ENCODE measurements at places on chromosomes 7 and 10.

DNA sequence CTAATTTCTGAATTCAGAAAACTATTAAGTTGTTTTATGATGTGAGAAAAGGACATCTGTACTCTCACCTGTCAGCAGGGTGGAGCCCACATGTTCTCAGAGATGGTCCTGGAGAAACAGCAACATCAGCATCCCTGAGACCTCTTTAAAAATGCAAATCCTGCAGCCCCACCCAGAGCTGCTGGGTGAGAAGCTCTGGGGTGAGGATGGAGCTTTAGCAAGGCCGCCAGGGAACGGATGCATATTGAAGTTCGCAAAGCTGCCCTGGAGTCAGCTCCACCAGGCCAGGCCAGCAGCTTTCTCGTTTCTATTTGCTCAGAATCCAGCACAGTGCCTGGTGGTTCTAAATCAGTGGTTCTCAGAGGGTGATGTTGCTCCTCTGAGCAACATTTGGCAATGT is 49.1 kb downstream of the PRKCQ start:
- no peak for DNase-seq

- DNase-seq: no peak
Observed at GRCh38 chr7:150738591-150739001, 1.4 kb downstream of the GIMAP5 start.

DNA sequence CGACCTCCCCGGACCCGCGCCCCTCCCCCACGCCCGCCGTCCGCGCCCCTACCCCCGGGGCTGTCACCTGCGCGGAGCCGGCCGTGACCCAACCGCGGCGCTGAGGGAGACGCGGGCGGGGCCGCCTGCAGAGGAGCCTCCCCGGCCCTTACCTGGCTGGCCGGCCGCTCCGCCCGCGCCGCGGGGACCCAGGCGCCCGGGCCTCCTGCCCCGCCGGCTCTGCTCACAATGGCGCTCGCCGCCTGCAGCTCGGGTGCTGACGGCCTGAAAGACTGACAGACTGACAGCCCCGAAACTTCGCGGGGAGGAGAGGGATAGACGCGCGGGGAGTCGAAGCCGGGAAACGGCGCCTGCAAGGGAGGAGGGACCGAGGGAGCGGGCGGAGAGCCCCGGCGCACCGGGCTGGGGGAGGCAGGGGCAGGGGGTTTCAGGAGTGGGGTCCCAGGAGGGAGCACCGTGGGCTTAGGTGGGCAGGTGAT is 393 bp downstream of the ZNF467 start:
- DNase-seq: peak; percentile 31

GRCh38 chr10:5047912-5048628 is 44.4 kb upstream of the AKR1C2 start:
- no peak for DNase-seq

DNA sequence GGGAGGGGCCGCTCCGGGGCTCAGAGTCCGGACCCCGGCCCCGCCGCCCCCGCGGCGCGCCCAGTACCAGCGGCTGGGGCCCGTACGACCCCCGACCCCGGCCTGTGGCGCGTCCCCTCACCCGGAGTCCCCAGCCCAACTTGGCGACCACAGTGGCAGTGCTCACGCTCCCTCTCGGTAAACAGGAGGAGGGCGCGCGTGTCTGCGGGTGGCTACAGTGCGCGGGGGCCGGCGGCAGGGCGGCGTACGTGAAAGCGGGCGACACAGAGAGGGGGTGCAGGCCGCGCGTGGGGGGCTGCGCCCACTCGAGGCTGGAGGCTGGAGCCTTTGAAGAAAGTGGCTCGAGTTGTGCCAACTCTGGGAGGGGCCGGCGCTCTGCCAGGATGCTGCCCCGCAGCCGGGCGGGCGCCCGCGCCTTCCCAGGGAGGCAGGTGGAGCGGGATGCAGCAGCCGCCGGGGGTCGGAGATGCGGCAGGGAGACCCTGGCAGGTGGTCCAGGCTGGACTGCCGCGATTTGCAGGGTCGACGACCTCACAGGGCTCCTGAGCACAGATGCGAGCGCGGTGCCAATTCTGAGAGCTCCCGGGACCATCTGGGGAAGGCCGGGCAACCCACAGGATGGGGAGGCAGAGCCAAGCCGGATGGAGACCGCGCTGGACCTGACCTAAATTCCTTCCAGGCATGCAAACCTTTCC is 655 bp downstream of the PTPRE start:
- peak; percentile 33 for DNase-seq

- peak; percentile 85 for DNase-seq
Observed at GRCh38 chr10:102504179-102504975, 605 bp downstream of the SUFU start.

GRCh38 chr10:129962031-129962871 is 1.8 kb downstream of the EBF3 start:
- DNase-seq: no peak

- no peak for DNase-seq
Observed at GRCh38 chr7:39647816-39648215, 24.4 kb downstream of the RALA start.

GRCh38 chr10:92811986-92812385 is 36.3 kb upstream of the EXOC6 start:
- no peak for DNase-seq

Measured in Kasumi-1 (cell line).